ENCODE measurements at places on chromosomes 5 and 9.

DNA sequence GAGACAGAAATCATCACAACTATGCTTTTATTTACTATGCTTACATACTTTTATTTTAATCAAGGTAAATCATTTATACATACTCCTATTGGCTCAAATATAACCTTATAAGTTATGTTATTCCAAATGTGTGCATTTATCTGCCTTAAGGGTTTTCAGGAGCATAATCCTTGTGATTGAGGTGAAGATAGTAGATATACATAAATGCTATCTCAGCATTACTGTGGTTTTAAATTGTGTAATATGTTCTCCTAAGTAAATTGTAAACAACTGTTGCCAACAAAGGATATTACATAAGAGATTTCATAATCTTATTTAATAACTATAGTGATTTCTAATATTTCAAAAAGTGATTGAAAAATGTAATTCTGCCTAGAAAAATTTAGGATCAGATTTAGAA, 1374.8 kb upstream of the DMAC1 start:
- no peak for DNase-seq

DNA sequence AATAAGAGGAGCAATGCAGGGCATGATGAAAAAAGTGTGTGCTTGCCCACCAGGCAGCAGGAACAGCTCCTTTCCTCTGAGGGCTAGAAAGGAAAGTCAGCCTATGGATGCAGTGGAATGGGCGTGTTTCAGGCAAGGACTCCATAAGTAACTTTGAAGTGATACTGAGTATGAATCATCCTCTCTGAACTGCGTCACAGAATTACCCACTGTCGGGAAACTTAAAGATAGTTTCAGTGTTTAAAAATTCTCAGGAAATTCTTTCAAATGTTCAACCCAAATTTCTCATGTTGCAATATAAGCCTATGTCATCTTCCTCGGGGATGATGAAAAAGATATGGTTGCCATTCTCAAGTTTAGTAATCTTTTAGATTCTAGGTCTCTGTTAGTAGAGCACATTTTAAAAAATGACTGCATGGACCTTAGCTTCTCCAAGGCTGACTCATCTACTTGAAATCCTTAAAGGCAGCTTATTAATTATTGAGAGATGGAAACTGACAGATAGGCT, 27.7 kb downstream of the PTCD2 start:
- DNase-seq = no peak

DNA sequence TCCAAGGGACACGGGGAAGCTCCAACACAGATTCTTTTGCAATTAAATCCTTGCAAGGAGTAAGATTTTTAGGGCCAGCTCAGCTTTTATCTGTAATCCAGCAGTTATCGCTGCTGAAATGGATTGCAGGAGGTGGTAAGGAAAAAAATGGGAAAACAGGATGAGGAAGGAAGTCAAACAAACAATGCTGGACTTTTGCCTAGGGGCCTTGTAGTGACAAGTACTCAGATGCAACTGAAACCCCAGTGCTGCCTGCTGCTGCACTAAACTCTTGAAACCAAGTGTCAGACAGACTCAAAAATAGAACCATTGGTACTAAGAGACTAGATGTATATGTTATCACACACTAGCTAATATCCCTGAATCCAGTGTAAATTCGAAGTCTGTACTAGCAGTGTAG, 309.2 kb downstream of the CTNND2 start:
- DNase-seq = no peak

DNA sequence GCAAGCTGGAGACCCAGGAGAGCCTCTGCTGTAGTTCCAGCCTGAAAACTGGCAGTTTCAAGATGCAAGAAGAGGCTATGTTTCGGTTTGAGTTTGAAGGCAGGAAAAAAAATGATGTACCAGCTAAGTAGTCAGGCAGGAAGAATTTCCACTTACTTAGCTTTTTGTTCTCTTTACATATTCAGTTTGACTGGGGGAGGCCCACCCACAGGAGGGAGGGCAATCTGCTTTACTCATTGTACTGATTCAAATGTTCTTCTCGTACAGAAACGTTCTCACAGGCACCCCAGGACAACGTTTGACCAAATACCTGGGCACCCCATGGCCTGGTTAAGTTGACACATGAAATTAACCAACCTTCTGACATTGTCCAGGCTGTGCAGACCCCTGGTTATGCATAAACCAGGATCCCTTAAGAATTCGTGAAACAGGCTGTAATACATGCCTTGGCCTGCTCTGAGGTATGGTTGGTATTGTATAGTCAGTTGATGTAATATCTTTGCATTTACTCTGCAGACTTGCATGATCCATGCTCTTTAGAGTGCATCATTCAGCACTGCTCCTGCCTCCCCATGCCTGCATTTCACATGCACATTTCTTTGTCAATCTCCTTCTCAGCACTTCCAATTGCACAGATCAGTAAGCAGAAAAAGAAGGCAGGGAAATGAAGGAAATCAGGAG, 687.1 kb downstream of the TAF11L14 start:
- DNase-seq = no peak

DNA sequence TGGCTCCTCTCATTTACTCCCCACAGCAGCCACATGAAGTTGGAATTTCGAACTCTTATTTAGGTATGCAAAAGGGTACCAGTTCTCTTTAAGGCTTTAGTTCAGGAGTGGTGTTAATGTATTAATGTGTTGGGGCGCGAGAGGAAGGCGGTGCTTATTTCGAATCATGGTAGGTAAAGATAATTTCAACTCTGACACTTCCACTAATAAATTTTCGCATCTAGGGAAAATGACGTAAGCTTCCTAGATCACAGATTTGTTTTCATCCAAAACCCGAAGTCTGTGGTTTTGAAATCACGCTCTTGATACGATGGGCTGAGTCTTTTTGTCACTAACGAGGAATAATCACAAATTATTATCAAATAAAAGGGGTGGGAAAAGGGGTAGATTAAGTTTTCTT, 681 bp downstream of the PPWD1 start:
- no peak for DNase-seq

DNA sequence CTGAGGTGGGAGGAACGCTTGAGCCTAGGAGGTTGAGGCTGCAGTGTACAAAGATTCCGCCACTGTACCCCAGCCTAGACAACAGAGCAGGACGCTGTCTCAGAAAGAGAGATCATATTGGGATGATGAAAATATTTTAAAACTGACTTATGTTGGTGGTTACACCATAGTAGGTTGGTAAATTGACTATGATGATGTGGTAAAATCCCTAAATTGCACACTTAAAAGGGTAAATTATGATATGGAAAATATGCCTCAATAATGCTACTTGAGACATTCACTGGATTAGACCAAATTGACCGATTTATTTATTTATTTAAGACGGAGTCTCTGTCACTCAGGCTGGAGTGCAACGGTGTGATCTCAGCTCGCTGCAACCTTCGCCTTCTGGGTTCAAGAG, 21.9 kb upstream of the TOR1B start:
- DNase-seq = no peak

- DNase-seq = no peak
These were observed 360.1 kb downstream of the KDM4C start for GRCh38 chr9:7117676-7118561.

DNA sequence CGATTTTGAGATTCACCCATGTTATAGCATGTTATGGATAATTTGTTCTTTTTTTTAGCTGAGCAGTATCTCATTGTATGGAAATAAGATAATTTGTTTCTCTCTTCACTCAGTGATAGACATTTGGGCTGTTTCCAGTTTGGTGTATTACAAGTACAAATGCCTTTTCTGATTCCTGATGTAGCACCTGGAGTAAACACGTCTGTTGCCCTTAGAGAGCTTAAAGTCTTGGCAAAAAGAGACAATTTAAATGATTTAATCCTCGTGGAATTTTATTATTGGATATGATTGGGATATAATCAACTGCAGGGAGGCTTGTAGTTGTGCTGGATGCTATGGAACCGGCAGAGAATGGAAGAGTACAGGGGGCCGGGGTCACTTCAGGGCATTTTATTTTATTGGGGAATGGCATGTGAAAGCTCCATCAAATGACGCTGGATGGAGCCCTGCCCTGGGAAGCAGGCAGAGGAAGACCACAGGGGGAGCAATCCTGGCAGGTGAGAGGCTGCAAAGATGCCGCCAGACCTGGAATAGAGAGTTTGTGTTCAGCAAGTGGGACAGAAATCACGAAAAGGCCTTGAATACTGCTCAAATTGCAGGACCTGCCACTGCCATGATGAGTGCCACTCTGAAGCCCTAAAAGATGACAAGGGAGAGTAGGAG, 31.0 kb upstream of the TGFBI start:
- no peak for DNase-seq

GRCh38 chr5:9540791-9541190, 5.1 kb downstream of the SEMA5A start:
- no peak for DNase-seq

DNA sequence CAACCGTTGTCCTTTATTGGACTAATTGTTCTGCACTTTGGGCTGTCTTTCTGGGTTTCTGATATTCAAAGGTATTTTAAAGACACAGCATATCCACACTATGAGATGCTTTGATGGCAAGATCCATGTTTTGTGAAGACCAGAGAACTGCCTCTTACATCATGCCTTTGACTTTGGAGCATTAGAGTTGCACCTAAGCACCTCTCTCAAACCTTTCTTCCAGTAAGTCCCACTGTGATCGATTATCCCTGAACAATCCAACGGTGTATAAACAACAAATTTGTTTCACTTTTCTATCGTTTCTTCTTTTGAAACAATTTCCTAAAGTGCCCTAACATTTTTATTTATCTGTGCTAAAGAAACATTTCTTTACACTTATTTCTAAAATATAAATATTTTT, 144.4 kb downstream of the KCTD16 start:
- no peak for DNase-seq

GRCh38 chr9:87324613-87325194, 173.0 kb upstream of the DAPK1 start:
- DNase-seq = no peak

DNA sequence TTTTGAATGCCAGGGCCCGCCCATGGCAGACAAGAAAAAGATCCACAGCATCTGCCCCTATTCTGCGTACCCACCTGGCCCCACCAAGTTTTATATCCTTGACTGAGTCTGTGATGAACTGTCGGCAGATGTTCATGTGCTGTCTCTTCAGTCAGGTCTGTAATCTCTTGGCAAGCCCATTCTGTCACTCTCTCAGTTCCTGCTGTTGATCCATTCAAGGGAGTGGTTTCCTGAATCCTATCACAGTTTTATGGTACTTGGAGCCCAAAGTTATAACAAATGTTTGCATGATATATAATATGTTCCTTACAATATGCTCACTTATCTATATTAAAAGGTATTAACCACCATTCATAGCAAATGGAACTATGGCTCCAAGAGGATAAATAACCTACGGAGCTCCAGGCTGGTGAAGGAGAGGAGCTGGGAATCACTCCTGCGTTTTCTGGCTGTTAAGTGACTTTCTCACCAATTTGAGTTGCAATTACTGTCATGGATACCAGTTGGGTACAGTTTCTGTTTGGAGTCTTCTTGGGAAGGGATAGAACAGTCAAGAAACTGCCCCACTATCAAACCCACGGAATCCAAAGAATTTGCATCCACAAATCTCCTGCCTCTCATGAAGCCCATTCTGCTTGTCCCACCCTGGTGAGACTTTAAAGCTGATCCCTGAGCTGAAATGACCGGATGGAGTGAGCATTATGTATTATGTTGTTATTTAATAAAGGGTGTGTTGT, 103.4 kb upstream of the SPRY4 start:
- DNase-seq = no peak

DNA sequence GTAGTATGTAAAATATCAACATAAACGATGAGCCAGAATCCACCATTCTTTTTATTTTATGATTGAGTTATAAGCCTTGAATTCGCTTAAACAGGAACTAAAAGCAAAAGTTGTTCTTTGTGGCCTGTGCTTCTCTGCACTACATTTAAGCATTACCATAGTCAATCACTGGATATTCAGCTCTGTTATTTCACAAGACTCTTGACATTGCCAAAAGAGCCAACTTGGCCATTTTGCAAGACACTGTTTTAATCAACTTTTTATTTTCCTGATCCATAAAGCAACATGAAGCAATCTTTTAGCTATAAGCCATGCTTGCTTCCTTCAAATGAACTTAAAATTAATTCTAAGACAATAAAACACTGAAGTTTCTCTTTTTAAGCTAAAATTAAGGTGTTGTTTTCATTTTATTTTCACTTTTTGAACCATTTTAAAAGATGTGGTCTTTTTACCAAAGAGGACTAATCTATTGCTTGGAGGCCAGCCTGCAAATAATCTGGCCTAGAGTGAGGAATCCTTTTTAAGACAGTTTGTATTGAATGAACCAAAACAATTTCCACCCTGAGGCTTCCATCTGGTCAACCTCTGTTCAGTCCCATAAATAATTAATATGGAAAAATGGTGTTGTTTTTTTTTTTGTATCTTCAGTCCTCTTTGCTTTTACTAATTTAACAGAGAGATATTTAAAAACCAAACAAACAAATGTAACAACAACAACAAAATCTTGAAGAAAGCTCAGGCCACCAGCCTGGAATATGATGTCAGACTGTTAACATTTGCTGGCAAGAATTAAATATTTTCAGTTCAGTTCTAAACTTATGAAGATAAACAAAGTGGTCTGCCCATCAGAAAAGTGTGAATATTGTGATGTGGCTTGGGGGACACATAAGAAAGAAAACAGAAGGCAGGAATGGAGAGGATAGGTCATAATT, 274.4 kb downstream of the MARCHF11 start:
- DNase-seq = no peak

GRCh38 chr9:129597355-129598088, 23.4 kb downstream of the C9orf50 start:
- no peak for DNase-seq

GRCh38 chr9:35357116-35357515, 132.8 kb upstream of the RUSC2 start:
- no peak for DNase-seq

GRCh38 chr5:146334074-146334533, 4.5 kb upstream of the POU4F3 start:
- no peak for DNase-seq

DNA sequence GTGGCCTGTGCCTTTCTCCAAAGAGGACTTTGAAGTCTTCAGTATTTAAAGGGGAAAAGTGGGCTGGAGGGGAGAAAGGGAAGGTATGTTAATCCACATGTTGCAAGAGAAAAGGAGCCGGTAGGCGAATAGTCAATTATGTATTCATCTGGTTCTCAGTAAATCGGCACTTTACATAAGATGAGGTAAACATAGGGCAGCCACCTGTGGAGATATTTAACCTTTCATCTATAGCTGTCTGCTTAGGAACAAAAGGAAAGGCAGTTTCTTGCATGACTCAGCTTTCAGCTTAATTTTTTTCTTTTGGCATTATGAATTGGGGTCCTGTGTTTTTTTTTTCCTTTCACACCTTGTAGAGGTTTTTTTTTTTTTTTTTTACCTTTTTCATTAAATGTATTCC, 42.2 kb downstream of the FGD3 start:
- no peak for DNase-seq

DNA sequence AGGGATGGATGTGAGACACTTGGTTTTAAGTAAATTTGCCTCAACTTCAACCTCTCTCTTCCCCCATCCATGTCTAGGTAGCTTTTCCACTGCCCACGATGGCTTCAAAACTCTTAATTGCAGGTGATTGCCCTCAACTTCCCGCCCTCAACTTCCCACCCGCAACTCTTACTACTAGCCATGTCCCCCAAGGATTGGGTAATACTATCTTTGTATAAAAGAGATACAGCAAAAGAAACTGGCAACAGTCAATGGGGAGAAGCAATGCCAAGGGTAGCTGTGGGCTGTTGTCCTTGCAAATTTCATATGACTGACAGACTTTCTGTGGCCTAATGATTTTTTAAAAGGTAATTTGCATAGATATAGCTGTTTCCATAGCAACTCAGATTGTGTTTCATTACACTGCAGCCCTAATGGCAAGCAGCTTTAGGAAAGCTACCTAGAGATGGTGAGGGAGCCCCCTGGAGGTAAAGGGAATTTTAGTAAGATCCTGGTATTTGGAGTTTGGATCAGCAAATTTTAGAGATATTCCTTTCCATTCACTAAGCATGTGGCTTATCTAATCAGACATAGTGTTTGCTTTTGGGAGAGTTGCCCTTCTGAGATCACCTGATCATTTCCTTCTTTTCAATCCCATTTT, 421.5 kb upstream of the DAP start:
- DNase-seq = no peak
